HepG2 (cell line): ENCODE measurements at places on chromosomes 2 and 18. TPM values are rescaled to one million over a fixed set of nuclear protein-coding genes. Genes with fewer than 3 reads are reported as not detected.

The IL37 gene
- not detected in 2 replicates for total RNA-seq

The RNF125 gene
- total RNA-seq, result 0.58 and 1.3 TPM in 2 replicates

The BIN1 gene
- total RNA-seq, result 0.93 and 0.98 TPM in 2 replicates

The SNRPD1 gene
- total RNA-seq, result 275 and 478 TPM in 2 replicates

The EGR4 gene
- total RNA-seq, result not detected in 2 replicates

The ACMSD gene
- total RNA-seq, result not detected in 2 replicates

The RAPGEF4 gene
- total RNA-seq, result 0.91 TPM in 2 replicates

The KLHL41 gene
- 0.27 and 0.31 TPM in 2 replicates for total RNA-seq

The CRYBA2 gene
- not detected in 2 replicates for total RNA-seq

The OXER1 gene
- 6.5 and 8.0 TPM in 2 replicates for total RNA-seq

The ANKRD30B gene
- total RNA-seq, result not detected in 2 replicates

The COL4A3 gene
- total RNA-seq, result 0.02 TPM in 1 of 2 replicates, not detected in the other

The NETO1 gene
- not detected in 2 replicates for total RNA-seq
